ENCODE measurements at places on chromosomes 16 and 17.

DNA sequence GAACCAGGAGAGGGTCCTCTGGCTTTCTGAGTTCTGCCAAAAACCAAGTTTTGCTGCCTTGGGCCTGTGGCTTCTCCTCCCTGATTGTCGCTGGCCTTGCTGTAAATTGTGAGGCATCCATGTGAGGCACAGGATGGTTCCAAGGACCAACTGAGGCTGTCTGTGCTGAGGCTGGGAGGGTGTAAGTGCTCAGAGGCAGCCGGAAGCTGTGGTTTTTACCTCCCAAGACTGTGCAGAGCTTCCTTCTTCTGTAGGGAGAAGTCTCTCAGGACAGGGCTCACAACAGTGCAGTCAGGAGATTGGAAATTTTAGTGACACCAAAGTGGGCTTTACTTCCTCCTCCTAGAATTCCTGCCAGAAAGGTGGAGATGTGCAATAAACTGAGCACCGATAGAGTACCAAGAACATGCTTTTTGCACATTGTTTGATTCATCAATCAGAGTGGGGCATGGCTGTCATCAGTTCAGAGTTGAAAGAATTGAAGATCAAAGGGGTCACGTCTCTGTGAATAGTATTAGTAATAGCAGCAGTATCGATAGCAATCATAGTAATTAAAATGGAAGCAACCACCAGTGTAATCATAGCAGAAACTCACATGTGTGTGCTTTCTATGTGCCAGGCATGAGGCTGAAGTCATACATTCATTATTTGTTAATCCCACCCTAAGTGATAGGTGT is 467.1 kb downstream of the WWOX start:
- DNase-seq: no peak

DNA sequence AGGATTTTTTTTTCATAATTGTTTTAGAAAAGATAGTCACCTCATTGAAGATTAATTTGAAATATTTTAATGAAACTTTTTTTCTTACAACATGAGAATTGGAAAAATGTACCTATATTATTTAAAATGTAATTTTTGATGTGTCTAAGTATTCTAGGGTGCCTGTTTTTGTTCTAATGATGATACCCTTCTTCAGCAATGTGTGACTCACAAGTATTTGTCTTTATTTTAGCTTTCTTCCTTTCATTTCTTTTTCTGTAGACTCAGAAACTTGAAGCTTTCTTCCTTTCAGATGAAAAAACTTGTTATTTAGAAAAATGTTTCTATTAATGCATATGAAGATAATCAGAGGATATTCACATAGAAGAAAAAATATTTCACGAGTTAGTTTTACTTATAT is 231.8 kb downstream of the BCAS3 start:
- DNase-seq: no peak

- DNase-seq: no peak
These were observed 1.5 kb downstream of the BCL6B start for GRCh38 chr17:7024402-7024785.

GRCh38 chr17:30790279-30790678 is 34.2 kb downstream of the CRLF3 start:
- DNase-seq: no peak

- DNase-seq: no peak
These were observed 8.0 kb upstream of the HES7 start for GRCh38 chr17:8131844-8132441.

GRCh38 chr16:74501484-74502478 is 80.5 kb upstream of the CLEC18B start:
- DNase-seq: no peak

DNA sequence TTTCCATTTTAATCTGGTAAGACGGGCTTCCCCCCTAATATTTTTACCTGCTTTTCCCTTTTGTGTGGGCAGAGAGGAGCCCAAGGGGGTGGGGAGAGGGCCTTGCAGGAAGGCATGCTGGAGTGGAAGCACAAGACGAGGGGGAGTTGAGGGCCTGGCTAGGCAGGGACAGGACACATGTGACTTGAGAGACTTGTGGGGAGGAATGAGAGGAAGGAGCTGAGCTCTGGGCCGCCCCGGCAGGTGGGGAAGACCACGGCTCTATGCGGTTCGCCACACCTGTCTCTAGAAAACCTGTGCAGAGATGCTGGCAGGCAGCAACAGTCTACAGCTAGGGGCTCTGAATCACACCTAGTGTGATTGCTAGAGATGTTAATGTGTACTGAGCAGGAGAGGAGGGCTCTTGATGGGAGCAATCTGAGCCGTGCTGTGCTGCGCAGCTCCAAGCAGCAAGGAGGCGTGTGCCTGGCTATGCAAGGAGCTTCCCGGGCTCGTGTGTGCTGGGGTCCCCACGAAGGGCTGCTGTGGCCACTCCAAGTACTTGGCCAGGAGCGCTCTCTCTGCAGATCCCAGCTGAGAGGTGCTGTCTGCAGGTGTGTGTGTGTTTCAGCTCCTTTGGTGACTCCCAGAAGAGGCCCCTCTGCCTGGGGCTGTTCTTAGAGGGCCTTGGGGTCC is 50.2 kb downstream of the PDPK1 start:
- DNase-seq: no peak

- DNase-seq: no peak
These were observed 7.7 kb upstream of the ENGASE start for GRCh38 chr17:79066963-79067362.

DNA sequence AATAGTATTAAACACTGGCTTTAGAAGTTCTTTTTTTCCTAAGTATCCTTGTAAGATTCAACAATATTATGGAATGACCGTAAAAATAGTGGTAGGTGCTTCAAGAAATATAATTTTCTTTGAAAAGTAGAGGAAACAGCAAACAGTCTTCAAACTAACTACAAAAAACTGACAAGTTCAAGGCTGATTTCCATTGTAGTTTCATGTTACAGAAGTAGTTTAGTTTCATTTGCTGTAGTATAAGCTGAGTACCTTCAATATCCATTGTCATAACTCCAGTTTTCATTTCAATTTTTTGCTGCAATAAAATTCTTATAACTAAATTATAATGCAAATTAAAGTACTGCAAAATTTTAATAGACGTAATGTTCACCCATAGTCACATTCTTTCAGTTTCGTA is 19.3 kb downstream of the PHKB start:
- DNase-seq: no peak

GRCh38 chr16:63315229-63315628 is 1279.0 kb upstream of the CDH8 start:
- no peak for DNase-seq

Measured in CD4-positive, alpha-beta T cell treated with Interleukin-2 at 100 ng/mL for 4 hours (primary cell).